ENCODE measurements at places on chromosomes 7 and 10. TPM values are rescaled to one million over a fixed set of nuclear protein-coding genes. Genes with fewer than 3 reads are reported as not detected.

GRCh38 chr10:33556103-33556502 lies 221.6 kb upstream of the NRP1 start:
- H3K4me3 ChIP-seq, result no peak overlapping the region
- no peaks in the 10 kb centered on the region for H3K36me3 ChIP-seq
- no peaks in the 10 kb centered on the region for H3K4me1 ChIP-seq
- H3K27ac ChIP-seq, result no peak overlapping the region
- H3K27me3 ChIP-seq, result no peaks in the 10 kb centered on the region

The PANK1 gene
- 3.0 TPM for total RNA-seq

DNA sequence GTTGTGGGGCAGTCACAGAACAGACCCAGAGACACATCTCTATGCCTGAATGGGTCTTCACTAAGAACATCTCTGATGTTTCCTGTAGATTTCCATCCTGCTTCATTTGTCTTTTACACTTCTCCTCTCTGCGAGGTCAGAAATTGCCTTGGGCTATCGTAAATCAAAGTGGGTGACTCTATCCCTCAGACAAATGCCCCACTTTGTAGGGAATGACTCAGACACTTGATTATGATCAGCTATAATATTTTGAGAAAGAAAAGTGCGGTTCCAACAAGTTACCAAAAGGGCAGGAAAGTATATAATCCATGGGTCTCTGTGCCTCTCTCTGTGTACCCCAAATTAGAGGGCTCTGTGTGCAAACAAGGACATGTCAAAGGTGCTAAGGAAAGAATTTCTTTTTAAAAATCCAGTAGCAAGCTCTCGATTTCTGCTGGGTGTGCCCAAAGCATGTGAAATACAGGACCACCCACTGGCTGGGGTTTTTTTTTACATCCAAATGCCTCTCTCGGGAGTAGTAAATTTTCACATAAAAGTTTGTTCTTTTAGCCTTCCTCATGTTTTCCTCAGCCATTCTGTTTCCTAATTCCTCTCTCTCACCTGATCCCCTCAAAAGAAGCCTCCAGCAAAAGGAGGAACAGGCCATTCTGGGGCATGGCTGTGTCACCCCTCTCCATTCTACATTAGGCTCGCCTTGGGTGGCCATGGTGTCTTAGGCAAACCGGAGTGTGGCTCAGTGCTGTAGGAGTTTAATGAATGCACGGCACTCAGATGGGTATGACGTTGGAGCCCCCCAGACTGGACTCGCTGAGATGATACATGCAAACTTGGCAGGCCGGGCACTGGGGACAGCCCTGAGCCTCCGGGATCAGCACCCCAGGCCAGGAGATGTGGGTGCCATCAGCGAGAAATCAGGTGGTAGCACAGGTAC lies 6.3 kb upstream of the OPN4 start:
- DNase-seq, result no peak
- H3K4me3 ChIP-seq, result no peak overlapping the region
- no peaks in the 10 kb centered on the region for H3K27me3 ChIP-seq
- peaks cover 5% of the 10 kb centered on the region for H3K4me1 ChIP-seq

GRCh38 chr10:110989016-110989415 lies 69.6 kb downstream of the SHOC2 start:
- DNase-seq, result no peak
- H3K4me1 ChIP-seq, result peaks cover 16% of the 10 kb centered on the region
- no peak overlapping the region for H3K27ac ChIP-seq
- H3K27me3 ChIP-seq, result no peaks in the 10 kb centered on the region
- H3K4me3 ChIP-seq, result no peak overlapping the region

The CDK14 gene
- 21.8 TPM for total RNA-seq

DNA sequence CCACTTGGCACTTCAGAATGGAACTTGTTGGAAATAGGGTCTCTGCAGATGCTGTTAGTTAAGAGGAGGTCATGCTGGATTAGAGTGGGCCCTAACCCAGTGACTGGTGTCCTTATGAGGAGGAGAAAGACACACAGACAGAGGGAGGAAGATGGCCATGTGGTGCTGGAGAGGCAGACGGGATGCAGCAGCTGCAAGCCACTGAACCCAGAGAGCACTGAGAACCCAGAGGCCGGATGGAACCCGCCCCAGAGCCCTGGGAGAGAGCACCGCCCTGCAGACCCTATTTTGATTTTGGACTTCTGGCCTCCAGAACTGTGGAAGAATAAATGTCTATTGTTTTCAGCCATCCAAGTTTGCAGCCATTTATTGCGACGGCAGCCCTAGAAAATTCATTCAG lies 58.0 kb upstream of the EBF3 start:
- H3K4me3 ChIP-seq, result no peak overlapping the region
- no peaks in the 10 kb centered on the region for H3K4me1 ChIP-seq
- no peak overlapping the region for H3K27ac ChIP-seq
- H3K36me3 ChIP-seq, result no peaks in the 10 kb centered on the region
- H3K27me3 ChIP-seq, result no peaks in the 10 kb centered on the region
- DNase-seq, result no peak

DNA sequence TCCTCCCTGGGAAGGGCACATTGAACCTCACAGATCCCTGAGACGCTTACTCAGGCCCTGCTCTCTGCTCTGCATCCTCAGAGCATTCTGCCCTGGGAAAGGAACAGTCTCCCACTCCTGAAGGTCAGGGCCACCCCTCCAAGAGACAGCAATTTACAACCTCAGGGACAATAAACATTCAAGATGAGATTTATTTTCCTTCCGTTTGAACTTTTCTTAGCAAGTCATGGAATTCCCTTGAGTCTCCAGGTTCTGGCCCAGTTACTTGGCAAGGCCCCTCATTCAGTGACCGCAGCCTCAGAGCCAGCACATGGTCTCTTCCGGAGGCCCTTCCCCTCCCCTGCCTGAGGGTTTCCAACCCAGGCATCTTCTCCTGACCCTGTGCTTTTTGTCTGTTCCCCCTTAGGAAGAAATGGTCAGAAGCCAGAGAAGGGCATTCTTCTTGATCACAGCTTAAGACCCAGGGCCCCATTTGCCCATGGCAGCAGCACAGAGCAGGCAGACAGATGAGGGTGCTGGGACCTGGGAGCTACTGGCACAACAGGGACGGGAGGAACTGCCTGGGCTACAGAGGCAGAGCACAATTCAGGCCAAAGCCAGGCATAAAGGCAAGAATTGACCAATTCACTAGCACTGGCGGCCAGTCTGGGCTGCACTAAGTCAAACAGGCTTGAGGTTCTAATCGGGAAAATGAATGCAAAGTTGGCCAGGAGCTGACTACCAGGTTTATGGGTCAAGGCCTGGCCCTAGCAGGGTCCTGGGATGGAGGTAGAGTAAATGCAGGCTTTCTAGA lies 56.7 kb downstream of the VSTM4 start:
- DNase-seq, result no peak
- H3K36me3 ChIP-seq, result no peaks in the 10 kb centered on the region
- no peak overlapping the region for H3K4me3 ChIP-seq
- no peak overlapping the region for H3K27ac ChIP-seq

The LRRC4 gene
- under 0.01 TPM for total RNA-seq

- no peak for DNase-seq
- H3K4me1 ChIP-seq, result no peaks in the 10 kb centered on the region
- H3K27me3 ChIP-seq, result no peaks in the 10 kb centered on the region
- H3K4me3 ChIP-seq, result no peak overlapping the region
Measured at GRCh38 chr10:126243971-126244370, 144.3 kb downstream of the ADAM12 start.

DNA sequence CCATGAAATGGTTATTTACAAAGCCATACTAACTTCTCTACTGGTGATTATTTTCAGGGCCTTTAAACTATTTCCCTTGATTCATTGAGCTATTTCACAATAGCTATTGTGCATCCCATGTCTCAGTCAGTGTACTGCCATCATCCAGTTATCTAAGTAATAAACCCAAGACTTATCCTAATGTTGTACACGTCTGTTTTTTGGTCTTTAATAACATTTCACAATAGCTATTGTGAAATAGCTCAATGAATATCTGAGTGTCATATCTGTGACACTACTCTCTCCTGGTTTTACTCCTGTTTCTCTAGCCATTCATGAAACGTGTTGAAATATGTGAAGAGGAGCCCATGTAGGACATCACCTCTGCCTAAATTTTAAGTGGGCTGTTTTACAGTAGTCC lies 36.5 kb upstream of the TMEM140 start:
- H3K4me1 ChIP-seq, result no peaks in the 10 kb centered on the region
- H3K4me3 ChIP-seq, result no peak overlapping the region
- no peak overlapping the region for H3K27ac ChIP-seq
- H3K36me3 ChIP-seq, result no peaks in the 10 kb centered on the region
- no peak for DNase-seq

DNA sequence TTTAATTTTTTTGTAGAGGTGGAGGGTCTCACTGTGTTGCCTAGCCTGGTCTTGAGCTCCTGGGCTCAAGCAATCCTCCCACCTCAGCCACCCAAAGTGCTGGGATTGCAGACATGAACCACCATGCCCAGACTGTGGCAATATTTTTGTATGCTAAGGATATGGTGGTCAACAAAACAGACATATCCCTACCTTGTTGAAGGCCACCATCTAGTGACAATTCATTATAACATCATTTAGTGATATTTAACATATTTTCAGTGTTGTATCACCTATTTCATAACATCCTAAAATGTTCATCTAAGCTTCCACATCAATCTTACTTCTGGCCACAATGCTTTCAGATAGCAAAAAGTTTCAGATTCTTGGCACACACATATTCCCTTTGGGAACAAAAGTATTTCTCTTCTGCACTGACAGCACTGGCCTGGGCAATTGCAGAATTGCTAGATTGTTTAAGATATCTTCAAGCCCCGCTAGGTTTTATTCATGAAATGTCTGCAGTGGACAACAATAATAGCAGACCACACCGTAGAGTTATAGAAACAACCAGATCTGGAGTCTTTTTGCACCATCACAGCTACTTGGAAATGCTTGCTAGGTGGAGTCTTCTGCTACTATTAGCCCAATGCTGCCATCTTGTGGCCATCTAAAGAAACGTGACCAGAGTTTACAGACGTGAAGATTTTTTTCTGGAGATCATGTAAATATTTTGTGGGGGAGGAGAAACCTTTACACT lies 58.4 kb downstream of the DNAJC12 start:
- H3K36me3 ChIP-seq, result no peaks in the 10 kb centered on the region
- H3K4me1 ChIP-seq, result no peaks in the 10 kb centered on the region
- H3K27ac ChIP-seq, result no peak overlapping the region
- H3K4me3 ChIP-seq, result no peak overlapping the region
- DNase-seq, result peak; percentile 70
- no peaks in the 10 kb centered on the region for H3K27me3 ChIP-seq

The SPDYE3 gene
- not detected for total RNA-seq

DNA sequence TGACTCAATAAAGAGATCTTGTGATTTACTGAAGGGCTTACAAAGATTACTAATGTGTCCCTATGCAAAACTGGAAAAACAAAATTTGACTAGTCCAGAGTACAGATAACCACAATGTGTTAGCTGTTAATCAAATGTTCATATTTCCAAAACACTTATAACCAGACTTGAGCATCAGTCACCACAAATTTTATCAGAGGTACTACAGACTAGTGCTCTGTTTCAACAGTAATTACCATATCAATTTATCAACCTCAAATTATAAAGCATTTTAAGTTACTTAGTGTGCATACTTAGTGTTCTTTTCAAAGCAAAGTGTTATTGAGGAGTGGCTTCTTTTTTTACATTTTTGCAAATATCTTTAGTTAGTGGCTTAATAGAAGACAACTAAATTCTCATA lies 765.9 kb downstream of the GRM8 start:
- no peak for DNase-seq
- no peaks in the 10 kb centered on the region for H3K27me3 ChIP-seq
- no peaks in the 10 kb centered on the region for H3K36me3 ChIP-seq
- no peaks in the 10 kb centered on the region for H3K4me1 ChIP-seq

DNA sequence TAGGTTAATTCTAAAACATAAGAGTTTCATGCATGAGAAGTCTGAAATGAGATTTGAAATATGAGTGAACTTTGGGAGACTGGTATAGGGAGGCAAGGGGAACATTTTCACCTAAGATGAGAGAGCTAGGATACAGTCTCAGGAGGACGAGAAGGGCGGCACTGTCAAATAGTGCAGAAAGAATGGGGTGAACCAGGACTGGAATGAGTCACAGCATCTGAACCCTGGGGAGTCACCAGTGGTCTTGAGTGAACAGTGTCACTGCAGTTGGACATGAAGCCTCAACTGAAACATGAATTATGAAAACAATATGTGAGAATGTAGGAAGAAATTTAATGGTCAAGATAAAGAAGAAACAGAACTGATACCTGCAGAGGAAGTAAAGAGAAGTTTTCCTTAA lies 33.8 kb downstream of the GNG11 start:
- H3K27ac ChIP-seq, result no peak overlapping the region
- no peaks in the 10 kb centered on the region for H3K4me1 ChIP-seq
- no peak for DNase-seq
- H3K27me3 ChIP-seq, result no peaks in the 10 kb centered on the region
